ENCODE measurements at places on chromosomes 6 and 20. TPM values are rescaled to one million over a fixed set of nuclear protein-coding genes. Genes with fewer than 3 reads are reported as not detected.

DLK2 gene
- 2.0 TPM for total RNA-seq

TNF gene
- 0.22 TPM for total RNA-seq

DEFB132 gene
- not detected for total RNA-seq

ETV7 gene
- 0.04 TPM for total RNA-seq

CD93 gene
- 67.5 TPM for total RNA-seq

POM121L2 gene
- not detected for total RNA-seq

IL20RA gene
- 23.4 TPM for total RNA-seq

CCR6 gene
- not detected for total RNA-seq

HLA-DOA gene
- 1.5 TPM for total RNA-seq

Measured in muscle of leg (tissue), 16 donors.